Stimulated activated CD4-positive, alpha-beta T cell treated with anti-CD3 and anti-CD28 coated beads, Interleukin-2, amount 100 ng/mL, for 24 hours (primary cell): ENCODE measurements at places on chromosomes 1 and 21.

- DNase-seq, result no peak
Measured at GRCh38 chr1:87800006-87800405, 471.3 kb downstream of the LMO4 start.

DNA sequence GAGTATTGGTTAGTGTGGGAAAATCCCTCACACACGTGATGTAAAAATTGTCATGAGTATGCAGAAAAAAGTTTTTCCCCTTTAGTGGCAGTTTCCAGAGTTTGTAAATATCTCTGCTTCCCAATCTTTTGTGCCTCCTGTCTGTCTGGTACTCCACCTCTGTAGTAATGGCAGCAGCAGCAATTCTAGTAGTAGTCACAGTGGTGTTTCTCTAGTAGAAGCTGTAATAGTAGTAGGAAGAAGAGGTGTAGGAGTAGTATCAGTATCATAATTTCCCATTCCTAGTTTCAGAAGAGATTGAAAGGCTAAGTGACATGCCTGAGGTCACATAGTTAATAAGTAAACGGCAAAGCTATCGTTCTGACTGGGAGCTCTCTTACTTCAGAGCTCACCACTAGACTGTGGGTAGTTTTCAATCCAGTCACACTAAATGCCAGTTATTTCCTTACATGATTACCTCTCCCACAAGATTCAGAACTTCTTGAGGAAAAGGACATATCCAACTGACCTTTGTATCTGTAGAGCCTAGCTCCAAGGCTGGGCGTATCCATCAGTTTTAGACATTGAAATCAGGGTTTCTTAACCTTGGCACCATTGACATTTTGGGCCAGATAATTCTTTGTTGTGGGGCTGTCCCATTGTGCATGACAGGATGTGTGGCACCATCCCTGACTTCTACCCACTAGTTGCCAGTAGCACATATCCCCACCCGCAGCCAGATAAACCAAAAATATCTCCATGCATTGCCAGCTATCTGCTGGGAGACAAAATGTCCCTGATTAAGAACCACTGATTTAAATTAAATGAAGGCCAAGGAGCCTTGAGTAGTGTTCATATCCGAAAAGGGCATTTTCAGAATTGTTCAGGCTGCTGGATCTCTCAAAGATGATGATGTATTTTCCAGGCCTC, 135.9 kb downstream of the FGGY start:
- DNase-seq, result no peak

DNA sequence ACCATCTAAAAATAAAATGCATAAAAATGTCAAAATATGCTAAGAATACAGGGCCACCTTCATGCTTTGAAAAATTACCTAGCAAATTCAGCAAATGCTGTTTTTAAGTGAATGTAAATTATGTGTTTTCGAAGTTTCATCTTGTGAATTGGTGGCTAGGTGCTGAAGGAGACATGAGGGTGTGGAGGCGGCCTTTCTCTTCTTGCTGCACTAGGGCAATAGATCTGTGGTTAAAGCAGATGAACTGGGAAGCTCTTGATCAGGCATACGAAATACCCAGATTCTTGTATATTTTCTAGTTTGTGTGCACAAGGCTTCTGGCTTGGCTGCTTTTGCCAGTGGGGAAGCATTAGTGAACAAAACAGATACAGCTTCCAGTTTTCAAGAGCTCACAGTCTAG, 224.5 kb downstream of the ST6GALNAC3 start:
- no peak for DNase-seq

- no peak for DNase-seq
Measured at GRCh38 chr21:38380481-38381137, 117.7 kb downstream of the ERG start.

GRCh38 chr1:175188936-175189335, 3.6 kb downstream of the KIAA0040 start:
- DNase-seq, result peak; percentile 60

DNA sequence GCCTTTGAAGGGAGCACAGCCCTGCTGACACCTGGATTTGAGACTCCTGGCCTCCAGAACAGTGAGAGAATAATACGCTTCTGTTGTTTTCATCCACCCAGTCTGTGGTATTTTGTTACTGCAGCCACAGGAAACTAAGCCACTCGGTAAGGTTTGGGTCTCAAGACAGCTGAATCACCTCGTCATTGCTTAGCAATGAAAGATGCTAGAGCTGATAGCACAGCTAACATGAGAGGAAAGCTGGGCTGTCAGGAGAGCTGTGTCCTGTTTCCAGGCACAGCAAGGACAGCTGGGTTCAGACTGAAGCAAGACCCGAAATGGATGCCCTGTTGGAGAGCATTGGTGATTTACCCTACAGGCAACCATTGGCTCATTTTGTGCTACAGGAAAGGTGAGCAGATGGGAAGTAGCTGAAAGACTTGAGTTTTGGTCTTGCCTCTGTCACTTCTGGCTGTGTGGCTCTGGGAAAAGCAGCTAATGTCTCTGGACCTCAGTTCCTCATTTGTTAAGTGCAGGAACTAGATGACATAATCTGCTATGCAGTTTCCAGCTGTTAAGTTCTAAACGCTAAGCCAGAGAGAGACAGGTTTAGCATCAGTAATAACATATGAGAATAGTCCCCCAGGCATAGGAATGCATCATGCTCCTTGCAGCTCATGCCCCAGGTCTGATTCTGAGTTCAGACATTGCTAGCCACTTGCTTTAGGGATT, 58.0 kb downstream of the CLIC6 start:
- no peak for DNase-seq

DNA sequence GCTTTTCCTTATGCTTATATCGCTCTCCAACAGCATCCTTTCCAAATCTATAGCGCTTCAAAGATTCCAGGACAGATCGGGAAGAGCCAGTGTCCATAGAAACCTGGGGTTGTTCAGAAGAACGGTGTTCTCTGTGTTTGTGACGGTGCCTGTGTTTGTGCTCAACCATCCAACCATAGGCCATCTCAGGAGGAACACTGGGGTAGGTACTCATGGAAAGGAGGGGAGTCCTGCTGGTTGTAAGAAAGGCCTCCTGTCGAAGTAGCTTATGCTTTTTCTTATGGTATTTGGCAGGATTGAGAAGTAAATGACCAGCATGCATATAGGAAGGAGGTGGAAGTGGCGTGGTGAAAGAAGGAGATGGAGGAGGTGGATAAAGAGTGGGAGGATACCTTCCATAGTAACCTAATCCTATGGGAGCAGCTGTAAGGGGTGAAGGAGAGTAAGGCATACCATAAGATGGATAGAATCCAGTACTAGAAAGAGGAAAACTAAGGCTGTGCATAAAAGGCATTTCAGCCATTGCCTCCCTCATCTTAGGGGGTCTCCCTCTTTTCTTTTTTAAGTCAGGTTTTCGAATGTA, 84.2 kb downstream of the ASH1L start:
- DNase-seq, result no peak

DNA sequence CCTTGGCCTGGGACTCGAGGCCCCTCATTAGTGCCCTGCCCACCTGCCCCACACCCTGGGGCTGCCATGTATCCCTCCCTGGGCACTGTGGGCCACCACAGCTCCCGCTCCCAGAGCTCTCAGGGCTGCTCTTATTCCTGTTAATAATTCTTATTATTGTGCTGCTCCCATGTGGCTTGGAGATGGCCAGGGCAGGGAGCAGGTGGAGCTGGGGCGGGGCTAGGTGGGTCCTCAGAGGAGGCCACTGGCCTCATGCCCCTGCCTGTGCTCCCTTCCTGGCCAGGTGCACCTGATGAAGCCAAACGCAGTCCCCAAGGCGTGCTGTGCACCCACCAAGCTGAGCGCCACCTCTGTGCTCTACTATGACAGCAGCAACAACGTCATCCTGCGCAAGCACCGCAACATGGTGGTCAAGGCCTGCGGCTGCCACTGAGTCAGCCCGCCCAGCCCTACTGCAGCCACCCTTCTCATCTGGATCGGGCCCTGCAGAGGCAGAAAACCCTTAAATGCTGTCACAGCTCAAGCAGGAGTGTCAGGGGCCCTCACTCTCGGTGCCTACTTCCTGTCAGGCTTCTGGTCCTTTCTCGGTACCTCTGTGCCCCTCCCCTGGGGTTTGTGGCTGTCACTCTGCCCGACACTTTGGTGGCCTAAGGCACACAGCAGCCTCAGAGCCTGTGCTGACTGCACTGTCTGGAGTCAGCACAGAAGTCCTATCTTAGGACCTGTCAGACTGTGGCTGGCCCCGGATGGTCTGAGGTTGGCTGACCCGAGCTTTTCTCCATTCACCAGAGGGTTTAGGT, 34.1 kb downstream of the BMP8A start:
- DNase-seq, result peak; percentile 22
